ENCODE measurements at places on chromosomes 3 and 15.

DNA sequence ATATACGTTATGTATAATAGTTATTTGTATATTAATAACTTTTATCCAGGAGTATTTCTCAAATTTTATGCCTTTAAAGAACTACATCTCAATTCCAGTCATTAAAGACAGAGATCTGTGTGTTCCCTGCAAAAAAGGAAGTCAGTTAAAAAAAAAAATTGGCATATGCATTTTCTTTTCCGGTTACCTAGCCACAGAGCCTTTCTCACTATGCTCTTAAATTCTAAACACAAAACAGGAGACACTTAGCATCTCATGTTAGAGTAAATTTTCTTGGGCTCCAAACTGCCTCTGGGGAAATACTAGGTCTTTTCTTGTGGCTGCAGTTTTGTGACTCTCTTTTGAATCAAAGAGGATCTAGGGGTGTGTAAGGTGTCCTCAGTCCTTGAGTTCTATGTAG is 105.9 kb downstream of the KCNH8 start:
- no peak for DNase-seq

DNA sequence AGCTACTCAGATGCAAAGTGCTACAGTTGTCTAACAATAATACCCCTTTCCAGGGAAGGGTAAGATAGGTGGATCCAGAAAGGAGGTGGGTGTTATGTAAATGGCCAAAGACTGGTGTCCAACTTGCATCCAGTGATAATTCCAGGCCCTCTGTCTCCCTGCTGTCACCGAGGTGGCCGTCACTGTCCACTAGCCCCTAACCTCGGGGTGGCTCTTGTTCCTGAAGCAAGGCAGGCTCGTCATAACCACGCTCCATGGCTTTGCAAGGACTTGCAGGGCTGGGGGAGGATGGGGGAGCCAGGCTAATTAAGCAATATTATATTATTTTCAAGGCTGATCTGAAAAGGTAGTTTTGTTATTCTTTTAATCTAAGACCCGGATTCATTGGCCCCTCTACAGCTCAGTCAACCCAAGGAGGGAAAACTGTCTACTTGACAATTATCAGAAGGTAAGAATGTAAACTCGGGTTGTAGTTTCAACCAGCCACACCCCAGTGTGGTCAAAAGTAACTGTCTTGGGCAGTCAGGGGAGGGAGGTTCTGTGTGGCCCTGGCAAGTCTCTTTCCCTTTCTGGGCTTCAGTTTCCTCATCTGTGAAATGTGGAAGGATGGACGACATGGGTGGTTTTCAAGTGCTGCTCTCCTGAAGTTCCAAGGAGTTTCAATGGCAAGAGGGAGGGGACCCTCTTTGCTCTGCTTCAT is 220.1 kb upstream of the BHLHE40 start:
- no peak for DNase-seq

DNA sequence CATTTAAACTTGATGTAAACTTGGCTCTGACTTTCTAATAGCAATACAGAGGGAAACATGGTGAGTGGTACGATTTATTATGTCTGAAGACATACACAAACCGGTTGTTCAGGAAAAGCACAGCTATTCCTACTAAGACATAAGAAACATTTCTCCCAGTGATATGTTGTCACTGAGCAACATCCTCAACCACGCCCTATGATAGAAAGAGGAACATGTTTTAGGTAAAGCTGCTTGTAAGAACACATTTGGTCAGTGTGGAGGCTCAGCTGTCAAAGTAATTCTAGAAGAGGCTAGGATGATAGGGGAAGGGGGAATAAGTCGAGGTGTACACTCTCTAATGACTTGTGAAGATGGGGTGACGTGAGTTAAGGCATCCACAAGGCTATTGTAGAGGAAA is 42.7 kb upstream of the B3GNT5 start:
- DNase-seq: no peak

DNA sequence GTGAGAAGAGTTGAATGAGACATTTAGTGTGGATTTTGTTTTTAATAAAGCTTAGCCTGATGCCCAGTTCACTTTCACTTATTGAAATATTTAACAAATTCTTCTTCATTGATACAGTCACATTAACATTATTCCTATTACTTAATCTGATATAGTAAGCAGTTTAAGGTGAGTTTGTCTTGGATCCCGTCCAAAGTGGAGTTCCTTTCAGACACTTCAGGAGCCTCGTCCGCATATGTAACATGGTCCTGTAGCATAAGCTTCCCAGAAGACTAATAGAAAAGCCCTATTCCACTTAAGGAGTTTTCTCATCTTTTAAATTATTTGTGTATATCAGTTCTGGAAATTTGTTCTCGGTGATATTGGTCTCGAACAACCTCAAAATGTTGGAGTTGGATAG is 39.7 kb upstream of the MLF1 start:
- DNase-seq: peak; percentile 68

GRCh38 chr15:55627730-55628368 is 39.7 kb upstream of the PYGO1 start:
- peak; percentile 96 for DNase-seq

DNA sequence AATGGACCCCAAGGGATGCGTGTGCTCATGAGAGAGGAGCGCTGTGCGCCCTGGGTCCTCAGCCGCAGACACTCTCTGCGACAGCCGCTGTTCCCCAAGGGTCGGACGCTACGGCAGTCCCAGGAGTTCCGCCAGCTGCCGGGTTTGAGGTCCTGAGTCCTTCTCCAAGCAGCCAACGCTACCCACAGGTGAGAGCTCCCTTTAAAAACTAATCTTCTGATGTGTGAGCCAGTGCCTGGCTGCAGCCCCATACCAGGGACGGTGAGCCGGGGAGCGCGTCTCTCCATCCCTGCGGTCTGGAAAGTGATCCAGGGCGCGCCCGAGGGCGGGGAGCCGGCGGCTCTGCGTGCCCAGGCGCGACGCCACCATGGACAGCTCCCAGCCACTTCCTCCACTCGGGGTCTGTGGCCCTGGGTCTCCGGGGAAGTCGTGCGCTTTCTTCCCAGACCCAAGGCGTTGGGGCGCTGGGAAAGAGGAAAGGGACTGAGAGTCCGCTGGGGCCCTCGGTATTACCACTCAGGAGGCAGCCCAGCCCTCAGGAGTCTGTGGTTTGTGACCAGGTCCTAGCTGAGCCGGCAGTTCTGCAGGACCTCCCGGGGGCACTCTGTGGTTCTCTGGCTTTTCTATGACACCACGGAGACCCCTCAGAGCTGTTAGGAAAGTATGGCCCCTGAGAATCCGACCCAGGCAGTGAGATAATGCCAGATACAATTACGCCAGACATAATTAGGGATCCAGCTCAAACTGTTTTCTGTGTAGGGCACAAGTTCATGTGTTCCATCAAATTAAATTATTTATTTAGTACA is 1.4 kb downstream of the CEMIP start:
- peak; percentile 8 for DNase-seq

DNA sequence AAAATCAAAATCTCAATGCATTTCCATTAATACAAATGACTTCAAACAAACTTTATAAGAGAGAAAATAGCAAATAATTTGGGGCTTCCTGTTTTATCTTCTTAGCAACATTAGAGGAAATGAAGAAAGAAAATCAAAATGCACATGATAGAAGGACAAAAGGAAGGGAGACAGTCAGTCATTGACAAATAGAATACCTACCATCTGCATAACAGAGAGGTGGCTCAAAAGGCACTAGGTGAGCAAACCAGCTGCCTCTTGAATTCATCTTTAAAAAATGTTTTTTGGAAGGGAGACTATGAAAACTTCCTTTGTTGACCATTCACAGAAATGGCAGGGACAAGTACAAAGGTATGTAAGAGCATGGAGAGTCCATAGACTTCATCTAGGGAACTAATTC is 9.4 kb downstream of the NMNAT3 start:
- no peak for DNase-seq

- peak; percentile 50 for DNase-seq
Observed at GRCh38 chr3:194893121-194893987, 207.7 kb downstream of the FAM43A start.

- peak; percentile 75 for DNase-seq
Observed at GRCh38 chr3:64267721-64268604, 42.7 kb upstream of the PRICKLE2 start.

DNA sequence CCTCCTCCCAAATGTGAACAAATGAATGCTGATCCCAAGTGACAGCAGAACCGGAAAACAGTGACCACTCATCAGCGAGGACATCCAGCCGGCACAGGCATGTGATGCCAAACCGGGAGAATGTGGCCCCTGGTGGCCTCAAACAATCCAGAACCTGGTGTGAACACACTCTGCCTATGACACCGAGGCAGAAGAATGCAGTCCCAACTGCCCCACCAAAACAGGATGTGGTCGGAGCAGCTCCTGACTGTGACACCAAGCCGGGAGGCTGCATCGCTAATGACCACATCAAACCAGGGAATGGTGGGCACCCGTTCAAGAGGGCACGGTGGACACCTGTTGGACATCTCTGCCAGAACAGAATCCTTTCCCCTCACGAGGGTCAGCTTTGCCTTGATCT is 15.4 kb downstream of the SCN5A start:
- DNase-seq: no peak

GRCh38 chr3:138349926-138350665 is 1.7 kb downstream of the MRAS start:
- DNase-seq: no peak

GRCh38 chr3:178300441-178300959 is 235.7 kb upstream of the KCNMB2 start:
- DNase-seq: no peak
